Aorta (tissue), 5 donors: ENCODE measurements at places on chromosomes 3 and 15. TPM values are rescaled to one million over a fixed set of nuclear protein-coding genes. Genes with fewer than 3 reads are reported as not detected.

The IRAK2 gene
- total RNA-seq: 7.1 TPM

The ANXA2 gene
- 699 TPM for total RNA-seq

DNA sequence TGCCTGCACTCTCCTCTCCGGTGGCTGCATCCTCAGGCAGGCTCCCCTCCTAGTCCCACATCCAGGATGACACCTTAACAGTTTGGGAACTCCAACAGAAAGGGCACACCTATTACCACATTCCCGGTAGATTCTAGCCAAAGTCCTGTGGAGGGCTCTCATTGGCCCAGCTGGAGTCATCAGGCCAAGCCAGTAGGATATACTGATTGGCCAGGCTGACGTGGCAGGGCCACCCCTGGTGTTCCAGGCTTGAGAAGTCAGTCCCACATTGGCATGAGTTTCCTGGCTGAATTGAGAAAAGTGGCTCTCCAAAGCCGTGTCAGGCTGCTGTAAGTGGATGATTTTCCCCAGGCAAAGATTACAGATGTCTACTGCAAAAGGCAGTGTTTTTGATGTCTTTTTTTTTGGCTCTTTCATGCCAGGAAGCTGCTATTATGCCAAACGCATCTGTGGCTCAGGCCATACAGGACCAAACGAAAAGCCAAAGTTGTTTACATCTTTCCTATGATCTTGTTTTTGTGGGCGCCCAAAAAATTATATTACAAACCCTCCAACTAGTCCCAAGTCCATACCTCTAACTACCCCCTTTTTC is 6.6 kb upstream of the BLM start:
- no peak for DNase-seq

The ZNF620 gene
- total RNA-seq: 4.7 TPM

DNA sequence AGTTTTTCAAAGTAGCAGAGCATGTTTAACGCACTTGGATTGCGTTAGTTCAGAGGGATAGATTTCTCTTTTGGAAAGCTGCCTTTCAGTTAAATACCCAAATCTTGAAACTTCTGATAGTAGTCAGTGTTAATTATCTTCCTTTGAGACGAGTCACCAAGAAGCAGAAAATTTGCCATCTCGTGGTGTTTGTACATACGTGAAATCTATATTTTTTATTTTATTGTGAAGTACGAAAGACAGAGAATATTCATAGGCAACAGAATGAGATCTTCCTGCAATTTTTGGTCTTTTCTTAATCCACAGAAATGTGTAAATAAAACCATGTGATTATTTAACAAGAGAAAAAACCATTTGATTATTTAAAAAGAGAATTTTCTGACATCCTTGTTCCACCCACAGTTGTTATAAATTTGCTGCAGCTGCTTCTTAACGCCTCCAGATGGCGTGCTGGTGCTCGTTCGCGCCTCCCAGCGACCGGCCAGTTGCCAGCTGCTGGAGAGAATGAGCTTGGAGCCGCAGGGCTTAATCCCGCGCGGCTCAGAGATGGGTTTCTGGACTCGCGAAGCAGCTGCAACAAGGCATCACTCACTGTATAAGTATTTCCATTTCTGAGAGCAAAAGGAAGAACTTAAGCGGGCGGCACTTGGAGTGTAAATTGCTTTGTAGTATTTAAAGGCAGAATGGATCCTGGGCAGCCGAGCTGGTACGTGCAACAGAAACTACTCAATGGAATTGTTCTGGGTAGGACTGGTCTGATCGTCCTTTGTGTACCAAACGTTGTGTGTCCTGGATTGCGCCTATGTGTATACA is 10.5 kb upstream of the SLITRK3 start:
- DNase-seq: peak; percentile 83

GRCh38 chr15:57820119-57820518 is 113.6 kb downstream of the POLR2M start:
- no peak for DNase-seq
